Nephron progenitor cell (in vitro differentiated cells): ENCODE measurements at places on chromosomes 11 and 22.

- no peak for DNase-seq
- H3K4me3 ChIP-seq: no peak overlapping the region
- H3K27ac ChIP-seq: no peak overlapping the region
Observed at GRCh38 chr11:105168457-105168856, 28.9 kb upstream of the CARD18 start.

- DNase-seq: no peak
- H3K36me3 ChIP-seq: no peaks in the 10 kb centered on the region
- no peak overlapping the region for H3K27ac ChIP-seq
- H3K4me1 ChIP-seq: peaks cover 6% of the 10 kb centered on the region
Observed at GRCh38 chr22:25318081-25318823, 98.8 kb downstream of the CRYBB2 start.

GRCh38 chr11:103608566-103608965 lies 427.9 kb upstream of the DDI1 start:
- H3K4me1 ChIP-seq: no peaks in the 10 kb centered on the region
- H3K27ac ChIP-seq: no peak overlapping the region
- H3K36me3 ChIP-seq: no peaks in the 10 kb centered on the region

- peaks cover 15% of the 10 kb centered on the region for H3K4me1 ChIP-seq
- no peaks in the 10 kb centered on the region for H3K36me3 ChIP-seq
- H3K27ac ChIP-seq: no peak overlapping the region
- H3K27me3 ChIP-seq: peaks cover 10% of the 10 kb centered on the region
Observed at GRCh38 chr11:69317401-69318092, 23.6 kb downstream of the MYEOV start.

GRCh38 chr11:64897381-64898075 lies 19.1 kb upstream of the EHD1 start:
- H3K36me3 ChIP-seq: peaks cover 12% of the 10 kb centered on the region
- DNase-seq: no peak
- no peak overlapping the region for H3K4me3 ChIP-seq
- H3K4me1 ChIP-seq: peaks cover 12% of the 10 kb centered on the region
- H3K27ac ChIP-seq: no peak overlapping the region

DNA sequence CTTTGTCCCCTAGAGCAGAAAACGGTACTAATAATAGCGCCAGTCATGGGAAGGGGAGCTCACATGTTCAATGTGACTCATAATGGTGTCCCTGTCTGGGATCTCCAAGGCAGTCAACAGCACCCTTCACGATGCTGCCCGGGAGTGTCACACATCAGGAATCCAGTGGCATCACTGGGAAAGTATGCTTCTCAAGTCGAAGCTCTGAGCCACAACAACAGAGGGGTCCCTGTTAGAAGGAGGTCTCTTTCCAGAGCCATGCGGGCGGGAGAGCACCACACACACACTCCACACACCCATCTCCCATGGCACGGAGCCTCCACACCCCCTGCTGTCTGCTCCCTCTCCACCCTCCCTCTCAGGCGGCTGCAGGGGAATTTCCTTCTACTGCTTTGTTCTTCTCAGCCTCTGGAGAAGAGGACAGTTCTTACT lies 119.7 kb downstream of the ETS1 start:
- peaks cover 74% of the 10 kb centered on the region for H3K36me3 ChIP-seq
- peaks cover 66% of the 10 kb centered on the region for H3K4me1 ChIP-seq
- H3K4me3 ChIP-seq: no peak overlapping the region
- peaks cover 4% of the 10 kb centered on the region for H3K27me3 ChIP-seq
- peak overlapping the region; percentile 1 for H3K27ac ChIP-seq
- DNase-seq: no peak

- H3K27ac ChIP-seq: peak overlapping the region; percentile 93
- no peaks in the 10 kb centered on the region for H3K36me3 ChIP-seq
- peaks cover 3% of the 10 kb centered on the region for H3K27me3 ChIP-seq
- no peak for DNase-seq
Observed at GRCh38 chr22:23517804-23518375, 62.2 kb downstream of the IGLL1 start.

DNA sequence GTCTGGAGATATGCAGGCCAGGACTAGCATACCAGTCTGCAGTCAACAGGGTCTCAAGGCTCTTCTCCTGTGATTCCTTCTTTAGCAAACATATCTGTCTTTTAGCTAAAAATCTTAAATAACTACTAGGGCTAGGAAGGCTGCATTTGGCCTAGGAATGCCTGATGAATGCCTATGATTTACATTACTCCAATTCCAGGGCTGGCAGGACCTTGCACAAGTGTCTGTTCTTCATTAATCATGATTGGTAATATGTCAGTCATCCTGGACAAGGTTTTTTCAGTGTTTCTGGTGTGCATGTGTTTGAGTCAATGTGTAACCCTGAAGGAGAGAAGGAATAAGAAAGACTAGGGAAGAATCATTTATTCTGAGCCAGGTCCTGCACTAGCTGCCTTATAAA lies 280.5 kb upstream of the NARS2 start:
- H3K27me3 ChIP-seq: no peaks in the 10 kb centered on the region
- no peak overlapping the region for H3K27ac ChIP-seq
- H3K36me3 ChIP-seq: peaks cover 74% of the 10 kb centered on the region
- no peak for DNase-seq
